Islet precursor cell (in vitro differentiated cells): ENCODE measurements at places on chromosomes 16 and 17.

- DNase-seq = no peak
Observed at GRCh38 chr16:82753821-82754220, 127.1 kb downstream of the CDH13 start.

DNA sequence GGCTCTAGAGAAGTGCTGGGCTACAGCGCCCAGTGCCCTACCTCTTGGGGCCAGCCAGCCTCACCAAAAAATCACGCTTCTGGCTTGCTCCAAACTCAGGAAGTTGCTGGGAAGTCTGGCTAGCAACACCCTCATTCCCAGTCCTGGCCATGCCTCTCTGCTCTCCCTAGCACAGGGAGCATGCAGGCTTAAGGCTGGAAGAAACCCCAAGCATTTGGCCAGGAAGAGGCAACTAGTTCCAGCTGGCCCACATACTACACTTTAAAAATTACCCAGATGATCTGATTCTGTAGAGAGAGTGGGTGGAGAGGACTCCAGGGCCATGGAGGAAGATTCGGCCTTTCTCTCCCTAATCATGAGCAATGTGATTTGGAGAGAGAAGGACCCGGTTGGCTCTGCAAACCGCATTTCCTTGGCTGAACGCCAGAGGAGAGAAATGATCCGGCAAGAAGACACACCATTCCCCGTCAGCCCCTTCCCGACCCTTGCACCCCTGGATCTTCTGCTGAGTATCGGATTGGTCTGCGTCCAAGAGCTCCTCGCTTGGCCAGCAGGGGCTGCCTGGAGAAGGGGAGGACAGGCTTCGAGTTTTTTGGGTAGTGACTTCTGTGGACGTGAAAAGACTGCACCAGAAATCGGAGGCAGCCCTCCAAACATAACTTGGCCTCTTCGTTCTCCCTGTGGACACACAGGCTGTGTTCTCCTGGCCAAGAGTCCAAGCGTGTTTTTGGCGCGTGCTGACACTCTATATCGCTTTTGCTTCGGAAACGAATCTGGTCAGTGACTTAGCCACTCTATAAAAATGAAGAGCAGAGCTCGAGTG lies 406.3 kb downstream of the WWOX start:
- no peak for DNase-seq

GRCh38 chr16:9092282-9092977 lies 986 bp downstream of the HAPSTR1 start:
- DNase-seq = peak; percentile 50

GRCh38 chr16:76164970-76165558 lies 112.1 kb upstream of the CNTNAP4 start:
- no peak for DNase-seq

- no peak for DNase-seq
Observed at GRCh38 chr17:45871718-45872117, 22.6 kb upstream of the MAPT start.

- DNase-seq = no peak
Observed at GRCh38 chr16:9366048-9366969, 274.9 kb downstream of the HAPSTR1 start.

DNA sequence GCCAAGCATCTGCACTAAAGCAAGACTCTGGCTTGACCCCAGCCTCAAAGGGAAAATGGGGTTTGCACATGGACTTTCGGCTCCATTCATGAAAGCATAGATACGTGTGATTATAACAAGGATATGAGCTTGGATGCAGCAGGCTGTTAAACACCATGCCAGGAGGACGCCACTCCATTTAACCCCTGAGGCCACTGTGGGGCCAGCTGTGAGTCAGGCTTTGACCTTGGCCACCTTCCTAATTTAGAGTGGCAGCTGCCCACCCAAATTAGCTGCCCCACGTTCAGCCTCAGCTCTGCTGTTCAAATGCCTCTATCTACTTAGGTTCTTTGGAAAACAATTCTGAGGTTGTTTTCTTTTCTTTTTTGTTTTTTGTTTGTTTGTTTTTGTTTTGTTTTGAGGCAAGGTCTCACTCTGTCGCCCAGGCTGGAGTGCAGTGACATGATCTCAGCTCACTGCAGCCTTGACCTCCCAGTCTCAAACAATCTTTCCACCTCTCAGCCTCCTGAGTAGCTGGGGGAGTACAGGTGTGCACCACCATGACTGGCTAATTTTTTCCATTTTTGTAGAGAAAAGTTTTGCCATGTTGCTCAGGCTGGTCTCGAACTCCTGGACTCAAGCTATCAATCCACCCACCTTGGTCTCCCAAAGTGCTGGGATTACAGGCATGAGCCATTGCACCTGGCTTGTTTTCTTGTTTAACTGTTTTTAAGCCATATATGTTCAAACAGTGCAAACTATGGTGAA lies 23.2 kb upstream of the KIFC3 start:
- no peak for DNase-seq

DNA sequence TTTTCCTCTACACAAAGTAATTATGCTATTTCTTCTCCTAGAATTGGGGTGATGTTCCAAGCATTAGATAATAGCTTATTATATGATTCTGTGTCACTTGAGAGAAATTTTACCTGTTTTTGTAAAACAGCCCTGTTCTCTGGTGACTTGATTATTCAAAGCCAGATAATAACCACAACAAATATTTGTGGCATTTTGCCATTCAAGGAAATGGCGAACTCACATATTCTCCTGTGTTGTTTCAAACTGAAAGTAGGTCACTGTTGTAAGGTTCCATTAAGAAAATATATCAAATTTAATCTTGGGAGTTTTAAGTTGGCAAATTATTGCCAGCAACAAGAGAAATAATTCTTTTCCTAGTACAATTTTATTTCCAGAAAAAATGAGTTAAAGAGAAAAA lies 124.8 kb downstream of the STXBP4 start:
- DNase-seq = no peak

- DNase-seq = no peak
Observed at GRCh38 chr17:3639981-3640596, 3.5 kb downstream of the CTNS start.

DNA sequence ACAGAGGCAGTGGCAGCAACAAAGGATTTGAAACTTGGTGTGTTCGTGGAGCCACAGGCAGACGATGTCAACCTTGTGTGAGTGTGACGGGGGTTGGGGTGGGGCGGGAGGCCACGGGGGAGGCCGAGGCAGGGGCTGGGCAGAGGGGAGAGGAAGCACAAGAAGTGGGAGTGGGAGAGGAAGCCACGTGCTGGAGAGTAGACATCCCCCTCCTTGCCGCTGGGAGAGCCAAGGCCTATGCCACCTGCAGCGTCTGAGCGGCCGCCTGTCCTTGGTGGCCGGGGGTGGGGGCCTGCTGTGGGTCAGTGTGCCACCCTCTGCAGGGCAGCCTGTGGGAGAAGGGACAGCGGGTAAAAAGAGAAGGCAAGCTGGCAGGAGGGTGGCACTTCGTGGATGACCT lies 25.5 kb downstream of the STH start:
- DNase-seq = no peak

DNA sequence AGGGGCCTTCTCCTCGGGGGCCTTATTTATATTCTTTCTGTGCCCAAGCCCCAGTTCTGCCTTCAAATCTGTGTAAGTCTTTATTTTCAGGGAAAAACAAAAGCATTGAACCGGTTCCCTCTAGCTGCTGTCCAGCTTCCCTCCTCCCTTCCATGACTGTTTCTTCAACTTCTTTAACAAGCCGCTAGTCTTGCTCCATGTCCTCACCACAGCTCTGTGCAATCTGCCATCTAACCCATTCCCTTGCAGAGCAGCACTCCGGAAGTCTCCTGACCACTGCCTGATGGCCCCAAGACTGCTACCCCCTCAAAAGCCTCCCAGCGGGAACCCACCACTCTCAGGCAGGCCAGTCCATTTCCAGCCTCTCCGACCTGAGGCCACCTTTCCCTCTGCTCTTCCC lies 16.9 kb downstream of the EMC8 start:
- DNase-seq = no peak

GRCh38 chr17:19310151-19310550 lies 52.4 kb downstream of the B9D1 start:
- DNase-seq = peak; percentile 35

DNA sequence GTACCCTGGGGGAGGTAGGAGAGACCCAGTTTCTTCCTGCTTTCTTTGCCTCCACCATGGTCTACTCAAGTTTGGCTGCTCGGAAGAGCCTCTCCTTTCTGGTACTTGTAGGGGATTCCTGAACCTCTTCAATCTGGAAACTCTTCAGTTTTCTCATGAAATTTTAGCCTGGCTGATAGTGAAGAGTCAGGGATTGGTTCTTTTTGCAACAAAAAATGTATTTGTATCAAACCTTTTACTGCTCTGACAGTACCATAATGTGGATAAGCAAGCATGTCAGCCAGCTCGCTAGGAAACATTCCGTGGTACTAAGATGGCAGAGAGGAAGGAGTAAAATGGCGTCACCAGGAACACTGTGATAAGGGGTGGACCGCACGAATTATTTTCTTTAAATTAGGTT lies 55.4 kb downstream of the NUP93 start:
- no peak for DNase-seq

DNA sequence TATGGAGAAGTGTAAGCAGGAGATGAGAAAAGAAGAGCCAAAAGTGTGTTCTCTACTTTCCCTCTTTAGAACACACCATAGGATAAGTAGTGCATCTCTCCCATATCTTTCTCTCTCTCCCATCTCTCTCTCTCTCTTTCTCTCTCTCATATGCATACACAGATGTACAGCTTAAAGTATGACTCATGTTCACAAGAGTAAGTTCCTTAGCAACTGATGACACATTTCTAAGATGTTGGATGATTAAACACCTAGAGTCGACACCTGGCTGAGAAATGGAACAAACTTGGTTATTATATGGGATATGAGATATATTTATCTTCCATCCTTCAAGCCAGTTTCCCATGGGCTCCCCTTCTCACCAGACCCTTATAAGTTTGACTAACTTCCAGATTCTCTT lies 113.5 kb downstream of the TMEM132E start:
- no peak for DNase-seq

- DNase-seq = peak; percentile 55
Observed at GRCh38 chr17:52159246-52160135, 977 bp upstream of the CA10 start.

GRCh38 chr17:80986816-80987475 lies 4.7 kb upstream of the CHMP6 start:
- DNase-seq = peak; percentile 56

DNA sequence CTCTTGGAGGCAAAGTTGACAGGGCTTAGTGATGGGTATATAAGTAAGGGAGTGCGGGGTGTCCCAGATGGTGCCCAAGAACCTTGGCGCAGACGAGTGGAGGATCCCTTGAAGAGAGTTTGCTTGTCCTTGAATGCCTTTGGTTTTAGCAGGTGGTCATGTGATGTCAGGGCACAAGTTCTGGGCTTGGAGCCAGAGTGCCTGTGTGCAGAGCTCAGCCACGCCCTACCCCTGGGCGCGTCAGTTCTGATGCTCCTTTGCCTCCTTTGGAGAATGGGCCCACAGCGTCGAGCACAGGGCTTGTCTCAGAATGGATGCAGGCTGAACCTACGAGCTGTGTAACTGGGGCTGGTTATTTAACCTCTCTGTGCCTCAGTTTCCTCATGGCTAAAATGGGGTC lies 412.2 kb upstream of the EEF2KMT start:
- DNase-seq = no peak

- peak; percentile 93 for DNase-seq
Observed at GRCh38 chr17:36629252-36629847, 28.0 kb downstream of the MRM1 start.

GRCh38 chr16:28876973-28877654 lies 1.2 kb upstream of the ATP2A1 start:
- DNase-seq = no peak

DNA sequence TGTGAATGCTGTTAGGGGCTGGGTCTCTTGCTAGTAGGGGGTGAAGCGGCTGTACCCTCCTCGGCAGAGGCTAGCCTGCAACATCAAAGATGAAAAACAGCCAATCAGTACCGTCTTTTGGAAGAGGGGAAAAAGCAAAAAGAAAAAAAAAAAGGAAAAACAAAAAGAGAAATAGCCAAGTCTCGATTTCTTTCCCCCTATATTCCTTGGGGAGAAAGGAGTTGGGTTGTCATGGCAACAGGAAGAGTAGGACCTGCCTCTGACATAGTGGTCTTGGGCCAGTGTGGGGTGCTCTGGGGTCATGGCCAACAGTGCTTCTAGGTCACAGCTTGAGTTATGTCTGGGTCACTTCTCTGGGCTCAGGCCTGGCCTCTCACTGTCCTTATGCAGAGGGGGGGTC lies 17.9 kb downstream of the ENGASE start:
- no peak for DNase-seq

DNA sequence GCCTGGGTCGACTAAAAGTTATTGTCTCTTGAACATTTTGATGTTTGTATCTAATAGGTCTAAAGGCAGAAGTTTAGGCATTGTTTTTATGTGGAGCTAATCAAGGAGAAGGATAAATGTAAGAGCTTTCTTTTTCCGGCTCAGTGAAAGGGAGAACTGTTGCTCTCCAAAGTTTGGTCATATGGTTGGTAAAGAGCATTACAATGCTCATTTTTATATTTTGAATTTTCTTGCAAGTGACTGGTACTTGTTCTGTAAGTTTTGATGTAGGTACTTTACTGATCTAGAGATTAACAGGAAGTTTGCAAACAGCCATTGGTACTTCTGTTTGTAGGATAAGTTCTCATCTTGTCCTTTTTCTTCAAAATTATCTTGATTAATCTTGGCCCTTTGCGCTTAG lies 30.9 kb upstream of the BCAS3 start:
- DNase-seq = no peak

- no peak for DNase-seq
Observed at GRCh38 chr16:56506941-56507340, 12.9 kb downstream of the BBS2 start.

DNA sequence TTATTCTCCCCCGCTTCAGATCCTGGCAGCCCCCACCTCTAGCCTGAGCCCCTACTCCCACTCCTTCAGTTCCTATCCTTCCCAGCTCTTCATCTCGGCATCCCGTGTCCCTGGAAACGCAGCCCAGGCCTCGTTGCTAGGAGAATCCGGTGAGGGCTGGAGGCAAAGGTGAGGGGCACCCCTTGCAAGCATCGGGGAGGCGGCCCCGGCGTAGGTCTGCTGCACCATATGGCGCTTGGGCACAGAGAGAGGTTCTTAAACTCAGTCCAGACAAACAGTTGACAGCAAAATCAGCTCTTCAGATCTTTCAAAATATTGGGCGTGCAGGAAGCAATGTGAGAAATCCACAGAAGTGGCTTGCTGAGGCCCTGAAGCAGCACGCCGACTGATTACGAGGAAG lies 15.0 kb downstream of the SLC38A8 start:
- no peak for DNase-seq

- no peak for DNase-seq
Observed at GRCh38 chr17:29504711-29505110, 62.1 kb downstream of the ABHD15 start.

DNA sequence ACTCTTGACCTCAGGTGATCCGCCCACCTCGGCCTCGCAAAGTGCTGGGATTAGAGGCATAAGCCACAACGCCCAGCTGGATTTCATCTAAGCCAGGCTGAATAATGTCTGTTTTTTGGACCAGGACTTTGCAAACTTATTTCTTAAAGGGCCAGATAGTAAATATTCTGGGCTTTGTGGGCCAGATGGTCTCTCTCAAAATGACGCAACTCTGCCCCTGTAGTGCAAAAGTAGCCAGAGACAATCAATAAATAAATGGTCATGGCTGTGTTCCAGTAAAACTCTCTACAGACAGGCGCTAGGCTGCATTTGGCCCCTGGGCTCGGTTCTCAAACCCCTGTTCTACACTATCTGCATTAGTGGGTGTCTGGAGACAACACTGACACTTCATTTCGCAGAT lies 121.9 kb upstream of the CDH13 start:
- peak; percentile 35 for DNase-seq

GRCh38 chr17:30244853-30245385 lies 9.4 kb upstream of the SLC6A4 start:
- no peak for DNase-seq

- DNase-seq = no peak
Observed at GRCh38 chr16:61148930-61149329, 887.3 kb downstream of the CDH8 start.

- no peak for DNase-seq
Observed at GRCh38 chr17:60676758-60677307, 818 bp upstream of the BCAS3 start.
